Activated naive CD8-positive, alpha-beta T cell treated with anti-CD3 and anti-CD28 coated beads for 36 hours (primary cell): ENCODE measurements at places on chromosomes 3 and 15. TPM values are rescaled to one million over a fixed set of nuclear protein-coding genes. Genes with fewer than 3 reads are reported as not detected.

The PRR20G gene
- not detected for total RNA-seq

The INSYN1 gene
- not detected for total RNA-seq

DNA sequence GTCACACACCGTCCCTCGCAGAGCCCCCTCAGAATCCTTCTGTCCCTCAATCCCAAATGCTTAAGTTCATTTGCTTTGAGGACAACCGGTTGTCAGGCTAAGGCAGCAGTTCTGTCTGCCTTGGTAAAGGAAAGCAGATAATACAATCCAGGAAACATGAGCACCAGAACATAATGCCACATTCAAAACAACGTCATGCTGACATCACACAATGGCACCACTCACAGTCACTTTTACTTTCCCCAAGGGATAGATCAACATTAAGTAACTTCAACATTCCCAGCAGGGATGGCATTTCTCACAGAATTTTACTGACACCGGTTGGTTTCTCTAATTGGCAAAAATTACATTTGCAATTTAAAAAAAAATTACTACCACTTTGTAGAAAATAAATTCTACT, 74.6 kb upstream of the PSMD6 start:
- peaks cover 4% of the 10 kb centered on the region for H3K27me3 ChIP-seq
- no peak overlapping the region for H3K27ac ChIP-seq
- DNase-seq = no peak

DNA sequence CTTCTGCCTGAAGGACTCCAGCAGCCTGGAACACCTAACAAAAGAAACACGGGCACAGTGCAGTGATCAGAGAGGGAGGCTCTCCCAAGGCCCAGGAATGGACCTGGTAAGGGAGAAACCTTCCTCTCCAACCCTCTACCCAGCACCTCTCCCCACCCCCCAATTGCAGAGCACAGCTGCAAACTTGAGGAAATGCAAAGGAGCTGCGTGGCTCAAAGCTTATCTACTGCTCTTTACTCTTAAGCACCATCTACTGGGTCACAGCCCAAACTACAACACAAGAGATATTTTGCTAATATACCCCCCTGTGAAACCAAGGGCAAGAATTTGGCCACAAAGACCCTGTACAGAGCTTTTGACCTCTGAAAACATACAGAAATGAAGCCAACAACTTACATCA, 328.3 kb downstream of the OXSM start:
- no peak for DNase-seq
- H3K4me1 ChIP-seq = no peaks in the 10 kb centered on the region
- no peak overlapping the region for H3K27ac ChIP-seq
- H3K4me3 ChIP-seq = no peak overlapping the region

The EIF2A gene
- total RNA-seq = 149 TPM

The ZNF860 gene
- total RNA-seq = 0.34 TPM

The KBTBD13 gene
- not detected for total RNA-seq

GRCh38 chr3:124221422-124221821, 229.5 kb upstream of the ROPN1 start:
- no peaks in the 10 kb centered on the region for H3K4me1 ChIP-seq
- H3K4me3 ChIP-seq = no peak overlapping the region
- peaks cover 3% of the 10 kb centered on the region for H3K27me3 ChIP-seq
- no peak overlapping the region for H3K27ac ChIP-seq
- no peak for DNase-seq
- H3K36me3 ChIP-seq = no peaks in the 10 kb centered on the region

DNA sequence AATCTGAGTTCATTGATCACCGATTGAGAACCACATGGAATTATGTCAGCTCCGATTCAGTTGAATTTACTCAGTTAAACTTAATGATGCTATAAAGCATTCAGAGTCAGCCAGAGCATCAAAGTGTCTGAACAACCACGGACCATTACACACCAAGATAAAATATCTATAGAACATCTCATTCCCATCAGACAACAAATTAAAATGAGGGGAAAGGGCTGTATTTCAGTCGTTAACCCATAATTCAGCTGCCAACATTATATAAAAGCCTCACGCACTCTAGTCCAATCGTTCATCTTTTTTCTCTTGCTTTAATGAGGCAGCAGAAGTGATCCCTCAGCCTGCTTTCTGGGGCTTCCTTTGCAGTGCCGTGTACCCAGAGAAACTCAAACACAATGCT, 11.9 kb downstream of the CPNE4 start:
- H3K4me3 ChIP-seq = no peak overlapping the region
- no peaks in the 10 kb centered on the region for H3K4me1 ChIP-seq
- H3K36me3 ChIP-seq = no peaks in the 10 kb centered on the region
- H3K27ac ChIP-seq = no peak overlapping the region
- H3K27me3 ChIP-seq = peaks cover 13% of the 10 kb centered on the region

GRCh38 chr15:63615935-63616334, 18.7 kb downstream of the FBXL22 start:
- peaks cover 30% of the 10 kb centered on the region for H3K36me3 ChIP-seq
- no peak overlapping the region for H3K27ac ChIP-seq

The KBTBD12 gene
- not detected for total RNA-seq

DNA sequence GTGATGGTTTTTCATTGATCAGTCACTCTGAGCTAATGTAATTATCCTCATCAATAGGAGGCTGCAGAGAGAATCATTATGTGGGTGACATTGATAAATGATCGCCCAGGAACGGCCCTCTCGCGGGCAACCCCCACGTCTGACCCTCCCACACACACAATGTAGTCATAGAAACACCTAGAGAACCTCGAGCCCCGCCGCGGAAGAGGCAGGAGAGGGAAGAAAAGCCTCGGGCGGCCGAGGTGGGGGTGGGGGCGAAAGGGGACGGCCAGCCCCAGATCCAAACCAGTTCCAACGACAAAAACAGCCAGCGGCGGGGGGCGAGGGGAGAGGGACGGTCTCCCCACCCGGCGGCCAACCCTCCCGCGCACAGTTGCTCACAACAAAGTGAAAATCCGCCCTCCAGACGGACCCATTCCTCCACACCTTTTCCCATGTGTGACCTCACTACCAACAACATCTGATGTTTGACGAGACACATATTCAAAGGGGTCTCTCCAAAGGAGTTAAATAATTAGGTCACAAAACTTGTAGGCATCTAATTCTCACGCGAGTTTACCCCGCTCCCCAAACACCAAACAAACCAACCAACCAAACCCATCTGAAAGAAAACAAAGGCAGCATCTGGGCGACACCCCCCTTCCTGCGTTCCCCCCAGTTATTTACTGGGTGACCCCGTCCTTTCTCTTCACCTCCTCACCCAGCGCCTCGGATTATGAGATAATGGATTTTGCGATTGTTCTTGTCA, 213.0 kb downstream of the MEIS2 start:
- H3K27ac ChIP-seq = no peak overlapping the region
- no peaks in the 10 kb centered on the region for H3K36me3 ChIP-seq
- H3K4me1 ChIP-seq = peaks cover 12% of the 10 kb centered on the region
- H3K4me3 ChIP-seq = no peak overlapping the region

GRCh38 chr15:67460521-67460920, 60.4 kb upstream of the C15orf61 start:
- peaks cover 4% of the 10 kb centered on the region for H3K27me3 ChIP-seq
- no peaks in the 10 kb centered on the region for H3K36me3 ChIP-seq
- no peak overlapping the region for H3K4me3 ChIP-seq
- DNase-seq = no peak
- H3K27ac ChIP-seq = no peak overlapping the region

The P2RY14 gene
- 1.5 TPM for total RNA-seq

DNA sequence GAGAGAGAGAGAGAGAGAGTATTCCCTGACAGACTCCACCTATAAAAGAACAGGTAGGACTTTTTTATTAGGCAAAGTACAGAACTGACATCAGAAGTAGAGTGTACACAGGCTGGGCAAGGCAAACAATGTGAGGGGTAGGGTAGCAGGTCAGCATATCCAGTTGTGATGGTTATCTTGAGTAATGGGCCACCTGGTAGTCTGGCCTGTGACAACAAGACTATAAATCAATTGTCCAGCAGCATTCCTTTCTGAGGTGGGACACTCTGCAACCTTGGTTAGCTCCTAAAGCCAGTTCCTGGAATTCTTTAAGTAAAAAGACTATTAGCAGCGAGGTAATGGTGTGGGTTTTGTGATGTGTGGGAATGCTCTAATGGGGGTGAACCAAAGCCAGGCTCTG, 14.9 kb upstream of the TMCC1 start:
- H3K4me1 ChIP-seq = no peaks in the 10 kb centered on the region
- peaks cover 29% of the 10 kb centered on the region for H3K36me3 ChIP-seq
- no peaks in the 10 kb centered on the region for H3K27me3 ChIP-seq
- no peak overlapping the region for H3K4me3 ChIP-seq
- H3K27ac ChIP-seq = no peak overlapping the region

- no peak overlapping the region for H3K27ac ChIP-seq
- H3K4me3 ChIP-seq = no peak overlapping the region
- peaks cover 68% of the 10 kb centered on the region for H3K4me1 ChIP-seq
- H3K36me3 ChIP-seq = no peaks in the 10 kb centered on the region
- DNase-seq = no peak
These were observed 130.6 kb upstream of the MEF2A start for GRCh38 chr15:99435113-99435695.
